ENCODE measurements at places on chromosomes 4 and X. TPM values are rescaled to one million over a fixed set of nuclear protein-coding genes. Genes with fewer than 3 reads are reported as not detected.

XAGE1A gene
- not detected for total RNA-seq

CT45A1 gene
- total RNA-seq = not detected

PF4V1 gene
- not detected for total RNA-seq

ASB9 gene
- total RNA-seq = 10.6 TPM

SLC7A11 gene
- 36.9 TPM for total RNA-seq

ARX gene
- not detected for total RNA-seq
